ENCODE measurements at places on chromosomes 7 and 10.
A peak's percentile ranks its signal among the peaks of the same experiment; 100 is the strongest.

DNA sequence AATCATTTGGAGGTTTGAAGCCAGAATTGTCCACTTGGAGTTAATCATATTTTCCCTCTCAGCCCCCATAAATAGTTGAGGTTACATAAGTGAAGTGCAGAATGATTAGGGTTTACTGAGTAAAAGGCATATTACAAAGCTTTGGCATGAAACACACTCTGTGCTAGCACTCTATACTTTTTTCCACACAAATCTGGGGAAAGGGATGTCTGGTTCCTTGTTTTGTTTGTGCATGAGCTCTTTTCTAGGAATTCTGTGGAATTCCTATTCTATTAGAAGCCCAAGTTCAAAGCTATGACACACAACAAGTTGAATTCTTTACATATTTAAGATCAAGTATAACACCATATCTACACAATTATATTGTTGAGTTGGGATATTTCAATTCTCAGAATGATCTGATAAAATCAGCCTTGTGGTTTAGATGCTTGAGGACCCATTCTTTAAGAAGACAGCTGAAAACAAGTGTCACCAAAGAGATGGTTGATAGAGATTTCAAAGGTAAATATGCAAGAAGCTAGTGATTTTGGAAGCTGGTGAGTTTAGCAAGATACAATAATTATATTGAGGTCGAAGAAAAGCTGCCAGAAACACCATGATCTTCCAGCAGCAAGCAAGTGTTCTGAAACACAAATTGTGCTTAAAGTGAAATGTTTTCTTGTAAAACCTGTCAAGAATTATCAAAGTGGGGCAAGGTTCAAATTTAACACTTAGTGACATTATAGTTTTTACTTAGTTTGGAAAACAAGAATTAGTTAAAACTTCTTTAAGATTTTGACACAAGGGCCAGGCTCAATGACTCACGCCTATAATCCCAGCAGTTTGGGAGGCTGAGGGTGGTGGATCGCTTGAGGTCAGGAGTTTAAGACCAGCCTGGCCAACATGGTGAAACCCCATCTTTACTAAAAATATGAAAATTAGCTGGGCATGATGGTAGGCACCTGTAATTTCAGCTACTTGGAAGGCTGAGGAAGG, 122.6 kb downstream of the INHBA start:
- DNase-seq: peak; percentile 99

DNA sequence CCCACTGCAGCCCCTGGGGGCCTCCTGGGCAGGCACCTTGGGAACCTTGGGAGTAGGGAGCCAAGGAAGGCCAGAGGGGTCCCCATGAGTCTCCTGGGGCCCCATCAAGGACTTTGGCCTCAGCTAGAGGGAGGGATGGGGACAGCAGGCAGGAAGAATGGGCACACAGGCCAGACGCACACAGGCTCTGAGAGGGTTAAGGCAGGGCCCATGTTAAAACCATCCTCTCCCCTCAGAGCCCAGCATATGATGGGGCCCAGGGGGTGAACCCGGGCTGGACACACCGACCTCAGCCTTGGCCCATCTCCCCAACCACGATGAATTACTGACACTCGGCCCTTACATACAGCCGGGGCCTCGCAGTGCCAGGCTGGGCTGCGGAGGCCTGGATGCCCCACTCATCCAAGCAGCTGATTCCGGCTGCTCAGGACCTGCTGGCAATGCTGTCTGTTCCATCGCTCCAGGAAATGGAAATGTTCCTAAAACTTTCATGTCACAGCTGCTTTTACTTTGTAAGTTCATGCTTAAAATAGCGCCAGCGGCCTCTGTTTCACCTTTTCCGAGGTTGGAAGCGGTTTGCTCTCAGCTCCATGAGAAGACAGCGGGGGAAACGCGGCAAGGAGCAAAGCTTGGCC, 17.3 kb upstream of the INPP5A start:
- peak; percentile 57 for DNase-seq

GRCh38 chr7:17342756-17343155, 44.3 kb downstream of the AHR start:
- peak; percentile 62 for DNase-seq

DNA sequence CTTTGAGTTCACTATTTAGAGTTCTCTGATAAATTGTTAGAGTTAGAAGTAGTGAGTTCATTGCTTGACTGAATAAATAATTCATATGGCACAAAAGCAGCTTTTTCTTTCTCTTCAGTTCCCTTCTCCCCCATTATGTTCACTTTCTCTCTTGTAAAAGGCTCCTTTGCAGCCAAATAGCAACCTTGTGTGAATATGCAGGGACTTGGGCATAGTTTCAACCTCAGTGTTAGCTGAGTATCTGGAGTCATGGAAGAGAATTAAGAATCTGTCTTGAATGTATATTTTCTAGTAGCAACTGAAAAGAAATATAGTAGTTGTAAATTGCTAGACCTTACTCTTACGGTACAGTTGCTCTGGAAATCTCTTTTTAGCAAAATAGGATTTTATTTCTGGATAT, 31.9 kb downstream of the ZEB1 start:
- DNase-seq: no peak

DNA sequence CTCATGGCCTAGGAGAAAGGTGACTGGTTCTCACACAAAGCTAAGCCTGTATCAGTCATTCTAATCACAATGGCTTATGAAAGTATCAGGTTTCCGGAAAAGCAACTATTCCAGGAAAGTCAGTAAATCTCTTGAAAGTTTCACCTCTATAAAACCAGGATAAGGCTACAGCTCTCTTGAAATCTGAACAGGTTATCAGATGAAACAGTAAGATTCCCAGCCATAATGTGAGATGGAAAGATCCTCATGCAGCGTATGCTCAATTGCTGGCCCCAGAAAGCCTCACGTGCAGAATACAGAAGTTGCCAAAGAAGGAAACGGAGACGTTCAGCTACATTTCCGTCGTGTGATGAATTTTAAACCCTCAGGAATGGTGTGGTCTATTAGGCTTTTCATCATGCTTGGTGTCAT, 90.0 kb downstream of the PFKFB3 start:
- peak; percentile 27 for DNase-seq

DNA sequence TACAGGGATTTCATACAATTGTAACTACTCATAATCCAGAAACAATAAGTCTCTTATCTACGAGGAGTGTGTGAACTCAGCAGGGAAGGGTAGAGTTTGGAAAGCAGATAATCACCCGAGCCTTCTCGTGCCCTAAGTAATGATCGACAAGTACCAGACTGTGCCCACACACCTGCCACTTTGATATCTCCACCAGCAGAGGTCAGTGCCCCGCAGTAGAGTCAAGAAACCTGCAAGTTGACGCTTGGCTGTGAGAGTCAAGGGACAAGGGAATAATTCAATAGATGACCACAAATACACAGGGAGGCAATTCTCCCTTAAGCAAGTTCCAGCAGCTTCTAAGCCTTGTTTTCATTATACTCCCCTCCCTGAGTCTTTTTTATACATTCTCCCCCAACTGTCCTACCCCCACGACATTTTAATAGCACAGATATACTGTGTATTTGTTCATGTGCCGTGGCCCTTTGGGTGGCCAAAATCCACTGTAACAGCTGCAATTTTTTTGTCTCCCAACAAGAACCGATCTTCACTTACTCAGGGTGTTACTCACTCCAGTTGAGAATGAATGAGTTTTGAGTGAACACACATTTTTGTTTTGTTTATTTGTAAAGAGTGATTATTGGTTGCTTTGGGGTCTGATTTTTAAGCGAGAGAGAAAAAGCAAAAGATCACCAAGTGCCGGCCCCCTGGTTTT, 106.9 kb upstream of the RHEB start:
- peak; percentile 37 for DNase-seq

- DNase-seq: no peak
Observed at GRCh38 chr10:85946713-85947326, 419.8 kb downstream of the GRID1 start.

DNA sequence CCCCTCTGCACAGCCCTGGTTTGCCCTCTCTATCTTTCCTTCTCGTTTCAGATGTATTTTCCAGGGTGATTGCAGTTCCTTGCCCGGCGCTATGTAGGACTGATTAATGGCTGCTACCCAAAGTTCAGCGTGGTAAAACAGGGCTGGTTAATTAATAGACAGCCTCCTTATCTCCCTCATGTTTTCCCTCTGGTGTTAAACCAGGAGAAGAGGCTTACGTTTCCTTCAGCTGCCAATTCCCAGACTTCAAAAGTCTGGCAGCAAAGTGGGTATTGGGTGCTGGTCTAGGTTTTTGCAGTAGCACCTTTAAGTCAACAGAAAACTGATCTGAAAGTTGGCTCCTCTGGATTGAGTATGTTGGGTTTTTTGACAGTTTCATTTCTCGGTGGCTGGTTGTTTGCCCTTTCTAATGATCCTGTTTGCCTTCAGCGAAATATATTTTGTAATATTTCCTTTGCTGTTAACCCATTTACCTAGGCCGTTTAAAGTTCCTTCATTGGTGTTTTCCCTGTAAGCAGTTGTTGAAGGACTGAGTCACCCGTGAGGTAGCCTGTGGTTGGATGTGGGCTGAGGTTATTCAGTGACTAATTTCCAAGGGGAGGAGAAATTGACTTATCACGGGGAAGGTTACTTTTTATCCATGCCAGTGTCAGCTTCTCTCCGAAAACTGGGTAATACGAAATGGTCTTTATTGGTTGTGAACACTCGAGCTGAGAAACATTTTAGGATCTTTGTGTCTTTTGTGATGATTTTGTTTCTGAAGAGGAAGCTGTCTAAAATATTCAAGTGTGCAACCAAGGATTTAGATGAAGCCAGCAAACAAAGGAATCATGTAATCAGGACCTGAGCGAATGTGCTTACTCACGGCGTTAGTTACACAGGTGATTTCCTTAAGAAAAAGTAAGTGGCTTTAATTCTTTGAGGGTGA, 257.2 kb downstream of the KIAA1217 start:
- DNase-seq: peak; percentile 86

- no peak for DNase-seq
Observed at GRCh38 chr10:95688648-95689047, 5.1 kb downstream of the TCTN3 start.
